Stimulated activated CD4-positive, alpha-beta T cell treated with anti-CD3 and anti-CD28 coated beads, TNF-alpha, amount 100 ng/mL, for 4 hours (primary cell): ENCODE measurements at places on chromosomes 16 and 17.

GRCh38 chr17:60158751-60159478, 9.1 kb downstream of the CA4 start:
- no peak for DNase-seq

GRCh38 chr16:89114159-89114981, 20.7 kb downstream of the ACSF3 start:
- no peak for DNase-seq

DNA sequence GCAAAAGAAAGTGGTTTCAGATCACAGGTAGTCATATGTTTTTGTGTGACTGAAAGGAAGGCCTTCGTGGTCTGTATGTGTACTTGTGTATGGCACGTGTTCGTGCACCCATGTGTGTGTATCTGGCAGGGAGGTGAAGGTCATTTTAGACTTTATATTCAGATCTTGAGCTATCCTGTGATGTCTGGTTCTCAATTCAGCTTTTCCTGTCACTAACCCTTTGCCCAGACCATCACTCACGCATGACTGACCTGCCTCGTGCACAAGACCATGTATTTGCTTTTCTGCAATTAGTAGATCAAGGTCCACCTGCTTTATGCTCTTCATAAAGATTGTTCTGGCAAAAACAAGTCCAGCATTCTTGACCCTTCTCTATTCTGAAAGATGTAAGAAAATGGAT, 139.7 kb upstream of the MAF start:
- DNase-seq = no peak

GRCh38 chr16:4954714-4955113, 3.4 kb upstream of the SEC14L5 start:
- DNase-seq = no peak

- DNase-seq = no peak
These were observed 474 bp downstream of the CLN3 start for GRCh38 chr16:28491230-28491969.

GRCh38 chr16:85220964-85221731, 108.9 kb upstream of the CIBAR2 start:
- DNase-seq = no peak

GRCh38 chr17:29124135-29124924, 55.9 kb downstream of the MYO18A start:
- DNase-seq = no peak

GRCh38 chr17:63621229-63621683, 961 bp upstream of the MAP3K3 start:
- DNase-seq = no peak

GRCh38 chr16:69217433-69217832, 30.5 kb downstream of the SNTB2 start:
- DNase-seq = no peak

DNA sequence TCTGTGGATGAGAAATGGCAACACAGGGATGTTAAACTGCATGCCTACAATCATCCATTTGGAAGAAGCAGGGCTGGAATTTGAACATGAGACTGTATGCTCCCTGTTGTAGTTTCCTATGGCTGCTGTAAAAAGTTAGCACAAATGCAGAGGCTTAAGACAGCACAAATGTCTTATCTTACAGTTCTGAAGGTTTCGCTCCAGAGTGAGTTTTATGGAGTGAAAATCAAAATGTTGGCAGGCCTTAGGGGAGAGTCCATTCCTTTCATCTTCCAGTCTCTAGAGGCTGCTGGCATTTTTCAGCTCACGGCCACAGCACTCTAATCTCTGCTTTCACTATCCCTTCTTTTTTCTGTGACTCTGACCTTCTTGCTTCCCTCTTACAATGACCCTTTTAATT, 660.1 kb downstream of the WWOX start:
- DNase-seq = no peak

- DNase-seq = no peak
These were observed 16.3 kb downstream of the ERAL1 start for GRCh38 chr17:28871056-28871579.

- DNase-seq = no peak
These were observed 715.0 kb upstream of the CDH8 start for GRCh38 chr16:62751218-62751617.

DNA sequence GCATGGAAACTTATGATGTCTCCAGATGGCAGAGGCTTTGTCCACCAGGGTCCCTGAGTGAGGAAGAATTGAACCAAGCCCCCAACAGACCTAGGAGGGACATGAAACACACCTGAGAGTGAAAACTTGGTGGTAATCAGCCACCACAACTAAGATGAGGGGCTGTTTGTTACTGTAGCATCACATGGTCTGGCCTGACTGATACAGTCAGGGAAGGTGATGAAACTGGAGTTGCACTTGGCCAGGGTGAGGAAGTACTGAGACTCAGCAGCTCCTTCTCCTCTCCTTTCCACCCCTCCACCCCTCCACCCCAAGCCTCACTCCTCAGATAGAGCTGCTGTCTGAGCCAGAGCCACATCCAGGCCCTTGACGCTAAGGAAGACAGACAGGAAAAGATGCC, 37.2 kb downstream of the C16orf82 start:
- DNase-seq = no peak

DNA sequence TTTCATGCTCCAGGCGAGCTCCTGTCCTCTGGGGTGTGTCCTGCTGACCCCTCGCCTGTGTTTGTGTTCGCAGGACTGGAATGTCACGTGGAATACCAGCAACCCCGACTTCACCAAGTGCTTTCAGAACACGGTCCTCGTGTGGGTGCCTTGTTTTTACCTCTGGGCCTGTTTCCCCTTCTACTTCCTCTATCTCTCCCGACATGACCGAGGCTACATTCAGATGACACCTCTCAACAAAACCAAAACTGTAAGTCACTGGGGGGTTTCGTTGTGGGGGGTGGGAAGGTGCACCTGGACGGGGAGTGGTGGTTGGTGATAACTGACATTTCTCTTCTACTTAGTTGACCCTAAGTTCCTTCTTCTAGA, 58.3 kb downstream of the ABCC1 start:
- DNase-seq = no peak

- no peak for DNase-seq
These were observed 10.9 kb downstream of the MMP2 start for GRCh38 chr16:55489956-55490265.

- DNase-seq = peak; percentile 69
These were observed 2.7 kb downstream of the FHOD1 start for GRCh38 chr16:67244387-67245185.

DNA sequence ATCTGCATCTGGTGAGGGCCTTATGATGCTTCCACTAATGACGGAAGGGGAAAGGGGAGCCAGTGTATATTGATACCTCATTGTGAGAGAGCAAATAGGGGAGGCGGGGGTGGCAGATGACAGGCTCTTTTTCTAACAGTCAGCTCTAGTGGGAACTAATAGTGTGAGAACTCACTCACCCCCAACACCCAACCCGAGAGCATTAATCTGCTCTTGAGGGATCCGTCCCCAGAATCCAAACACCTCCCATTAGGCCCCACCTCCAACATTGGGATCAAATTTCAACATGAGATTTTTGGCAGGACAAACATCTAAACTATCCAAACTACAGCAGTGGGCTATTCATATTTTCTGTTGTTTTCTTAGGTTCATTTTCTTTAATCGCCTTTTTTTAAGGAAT, 54.4 kb downstream of the BPTF start:
- DNase-seq = no peak

DNA sequence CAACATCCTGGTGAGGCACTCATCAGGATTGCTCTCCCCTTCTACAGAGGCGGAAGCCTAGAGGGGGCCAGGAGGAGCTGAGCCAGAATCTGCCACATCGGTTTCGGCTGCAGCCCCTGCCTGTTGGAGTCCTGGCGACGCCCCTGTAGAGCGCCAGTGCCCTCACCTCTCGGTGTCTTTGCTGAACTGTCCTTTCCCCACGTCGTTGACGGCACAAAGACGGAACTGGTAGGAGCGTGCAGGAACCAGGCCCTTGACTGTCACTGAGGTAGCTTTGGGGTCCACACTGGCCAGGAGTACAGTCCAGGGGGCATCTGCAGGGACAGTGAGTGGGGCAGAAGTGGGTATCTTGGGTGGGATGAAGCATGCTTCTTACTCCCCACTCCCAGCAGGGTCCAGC, 110.3 kb upstream of the CDC42EP4 start:
- no peak for DNase-seq

- no peak for DNase-seq
These were observed 4.6 kb downstream of the ANKRD13B start for GRCh38 chr17:29597361-29598172.

DNA sequence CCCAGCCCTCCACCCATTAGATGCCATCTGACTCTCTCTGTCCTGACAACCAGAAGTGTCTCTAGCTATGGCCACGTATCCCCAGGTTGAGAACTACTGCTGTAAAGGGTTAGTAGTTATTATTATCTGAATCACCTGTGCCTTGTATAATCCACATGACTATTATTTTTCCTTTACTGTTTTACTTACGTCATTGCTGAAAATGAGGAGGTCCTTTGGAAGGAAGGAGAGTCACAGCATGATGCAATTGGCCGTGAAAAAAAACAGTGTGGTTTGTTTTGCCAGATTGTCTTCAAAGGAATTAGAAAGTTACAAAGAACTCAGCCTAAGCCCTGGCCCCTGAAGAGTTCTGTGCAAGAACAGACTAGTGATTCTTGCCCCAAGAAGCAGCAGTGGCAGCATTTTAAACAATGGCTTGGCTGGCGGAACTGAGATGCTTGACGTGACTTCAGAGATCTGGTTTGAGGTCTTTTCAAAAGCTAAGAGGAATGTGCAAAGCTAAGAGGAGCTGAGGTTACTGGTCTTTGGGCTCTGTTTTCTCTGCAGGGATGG, 413.3 kb upstream of the EEF2KMT start:
- DNase-seq = no peak

DNA sequence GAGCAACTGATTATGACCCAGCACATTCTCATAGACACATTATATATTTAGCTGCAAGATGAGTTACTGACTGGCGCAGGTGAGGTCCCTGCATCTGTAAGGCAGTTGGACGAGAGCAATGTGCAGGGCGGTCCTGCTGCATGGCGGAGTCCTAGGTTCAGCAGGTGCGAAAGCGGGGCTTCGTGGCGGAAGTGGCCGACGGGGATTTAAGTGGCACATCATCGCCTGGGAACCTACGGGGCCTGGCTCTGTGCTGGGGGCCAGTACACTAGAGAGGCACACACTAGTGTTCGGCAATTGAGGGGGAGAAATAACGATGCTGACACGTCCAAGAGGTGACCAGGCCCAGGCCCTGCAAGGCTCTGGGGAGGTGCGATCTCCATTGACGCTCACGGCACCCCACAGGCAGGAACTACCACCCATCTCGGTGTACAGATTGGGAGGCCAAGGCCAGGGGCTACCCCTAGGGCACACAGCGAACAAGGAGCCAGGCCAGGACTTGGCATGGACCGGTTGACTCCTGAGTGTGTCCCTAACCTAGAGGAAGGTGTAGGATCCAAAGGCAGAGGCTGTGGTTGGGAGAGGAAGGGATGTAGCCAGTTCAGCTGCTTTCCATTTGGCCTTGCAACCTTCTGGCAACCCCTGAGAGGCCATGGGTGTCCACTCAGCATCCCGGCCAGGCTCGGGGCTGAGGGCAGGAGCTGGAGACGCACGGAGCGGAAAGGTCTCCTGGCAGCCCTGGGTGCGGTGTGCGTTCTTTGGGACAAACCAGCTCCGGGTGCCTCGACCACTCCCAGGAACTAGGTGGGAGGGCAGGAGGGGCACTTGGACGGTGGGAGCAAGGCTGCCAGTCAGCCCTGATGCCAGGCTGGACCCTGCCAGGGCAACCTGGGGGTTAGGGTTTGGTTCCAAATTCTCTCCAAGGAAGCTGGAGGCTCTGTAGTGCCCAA, 103.9 kb upstream of the CREBBP start:
- DNase-seq = no peak

- no peak for DNase-seq
These were observed 43.7 kb upstream of the GOSR1 start for GRCh38 chr17:30433514-30433913.

DNA sequence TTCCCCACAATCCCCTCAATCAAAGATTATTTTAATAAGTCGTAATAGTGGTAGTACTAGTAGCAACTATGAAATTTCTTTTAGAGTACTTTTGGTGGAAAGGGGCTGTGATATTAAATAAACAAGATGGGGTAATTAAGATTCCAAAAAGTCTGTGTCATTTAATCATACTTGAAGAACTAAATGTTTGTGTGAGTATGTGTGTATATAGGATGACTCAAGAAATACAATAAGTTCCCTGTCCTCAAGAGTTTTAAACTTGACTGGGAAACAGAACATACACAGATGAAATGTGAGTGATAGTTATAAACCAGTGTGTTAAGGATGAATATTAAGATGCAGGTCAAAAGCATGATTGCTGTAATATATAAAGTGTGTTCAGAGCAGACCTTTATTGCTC, 2.3 kb downstream of the ALDH3A2 start:
- DNase-seq = no peak

DNA sequence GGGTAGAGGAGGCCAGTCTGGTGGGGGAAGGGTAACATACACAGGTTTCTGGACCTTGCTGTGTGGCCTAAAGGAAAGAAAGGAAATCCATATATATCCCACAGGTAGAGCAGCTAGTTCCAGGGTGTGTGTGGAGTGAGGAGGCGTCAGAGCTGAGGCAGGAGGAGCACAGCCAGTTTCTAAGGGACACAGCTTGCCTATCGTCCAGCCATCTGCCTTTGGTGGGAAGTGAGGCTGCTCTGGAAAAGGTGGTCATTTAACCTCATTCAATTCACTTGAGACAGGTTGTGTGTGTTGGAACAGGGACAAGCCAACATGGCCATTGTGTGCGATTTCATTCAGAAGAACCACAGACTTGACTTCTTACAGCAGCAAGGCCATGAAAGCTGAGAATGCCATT, 36.9 kb upstream of the ERN1 start:
- DNase-seq = no peak

DNA sequence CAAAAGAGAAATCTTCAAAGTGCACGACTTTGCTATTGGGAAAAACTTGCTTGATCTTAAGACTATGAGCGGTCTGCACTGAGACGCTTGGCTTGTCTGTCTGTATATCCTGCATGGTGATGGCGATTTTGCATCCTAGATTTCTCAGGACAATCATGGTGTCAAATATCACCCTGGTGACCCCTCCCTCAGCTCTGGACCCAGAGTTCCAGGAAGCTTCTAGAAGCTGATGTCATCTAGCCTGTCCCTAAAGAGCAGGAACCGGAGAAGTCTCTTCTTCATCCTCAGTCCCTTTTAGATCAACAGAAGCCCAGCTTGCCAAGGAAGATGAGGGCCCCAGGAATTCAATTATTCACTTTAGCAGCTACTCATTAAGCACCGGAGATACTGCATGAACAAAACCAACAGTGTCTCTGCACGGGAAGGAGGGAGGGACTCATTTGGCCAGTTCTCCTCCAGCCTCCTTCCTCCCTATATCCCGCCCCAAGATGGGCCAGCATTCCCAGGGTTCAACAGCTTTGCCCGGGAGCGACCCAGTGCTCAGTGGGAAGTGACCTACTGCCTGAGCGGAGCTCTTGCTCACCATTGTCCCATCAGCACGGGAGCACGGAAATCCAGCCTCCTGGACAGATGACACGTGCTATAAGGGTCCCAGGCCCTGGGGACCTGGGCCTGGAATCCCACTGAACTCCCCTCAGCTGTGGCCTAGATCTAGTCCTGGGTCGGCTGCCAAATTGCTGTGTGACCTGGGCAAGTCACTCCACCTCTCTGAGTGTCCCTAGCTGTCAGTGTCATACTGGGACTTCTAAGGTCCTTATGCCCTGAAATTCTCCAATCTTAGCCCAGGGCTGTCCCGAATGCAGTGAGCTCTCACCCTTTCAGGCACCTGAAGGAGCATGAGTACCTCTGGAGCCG, 3.8 kb downstream of the EMP2 start:
- no peak for DNase-seq

- DNase-seq = peak; percentile 54
These were observed 11.2 kb downstream of the PIK3R5 start for GRCh38 chr17:8954339-8954738.
